ENCODE measurements at places on chromosomes 2 and 18.

GRCh38 chr2:621303-622099 is 55.7 kb downstream of the TMEM18 start:
- DNase-seq: no peak

DNA sequence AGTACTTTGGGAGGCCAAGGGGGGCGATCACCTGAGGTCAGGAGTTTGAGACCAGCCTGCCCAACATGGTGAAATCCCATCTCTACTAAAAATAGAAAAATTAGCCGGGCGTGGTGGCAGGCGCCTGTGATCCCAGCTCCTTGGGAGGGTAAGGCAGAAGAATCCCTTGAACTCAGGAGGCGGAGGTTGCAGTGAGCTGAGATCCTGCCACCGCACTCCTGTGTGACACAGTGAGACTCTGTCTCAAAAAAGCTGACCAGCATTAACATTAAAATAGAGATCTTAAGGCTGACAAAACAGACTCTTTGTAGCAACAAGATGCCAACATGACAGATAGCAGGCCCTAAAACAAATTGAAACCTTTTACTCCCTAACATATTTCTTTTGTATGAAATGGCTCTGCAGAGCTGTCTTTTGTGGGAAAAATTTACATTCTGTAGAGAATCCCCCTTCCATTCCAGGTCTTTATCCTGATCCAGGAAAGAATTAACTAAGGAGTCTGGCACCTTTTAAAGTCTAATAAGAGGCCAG is 213.9 kb downstream of the RAB3GAP1 start:
- DNase-seq: no peak

- no peak for DNase-seq
Measured at GRCh38 chr18:22302144-22302543, 115.6 kb downstream of the CTAGE1 start.

DNA sequence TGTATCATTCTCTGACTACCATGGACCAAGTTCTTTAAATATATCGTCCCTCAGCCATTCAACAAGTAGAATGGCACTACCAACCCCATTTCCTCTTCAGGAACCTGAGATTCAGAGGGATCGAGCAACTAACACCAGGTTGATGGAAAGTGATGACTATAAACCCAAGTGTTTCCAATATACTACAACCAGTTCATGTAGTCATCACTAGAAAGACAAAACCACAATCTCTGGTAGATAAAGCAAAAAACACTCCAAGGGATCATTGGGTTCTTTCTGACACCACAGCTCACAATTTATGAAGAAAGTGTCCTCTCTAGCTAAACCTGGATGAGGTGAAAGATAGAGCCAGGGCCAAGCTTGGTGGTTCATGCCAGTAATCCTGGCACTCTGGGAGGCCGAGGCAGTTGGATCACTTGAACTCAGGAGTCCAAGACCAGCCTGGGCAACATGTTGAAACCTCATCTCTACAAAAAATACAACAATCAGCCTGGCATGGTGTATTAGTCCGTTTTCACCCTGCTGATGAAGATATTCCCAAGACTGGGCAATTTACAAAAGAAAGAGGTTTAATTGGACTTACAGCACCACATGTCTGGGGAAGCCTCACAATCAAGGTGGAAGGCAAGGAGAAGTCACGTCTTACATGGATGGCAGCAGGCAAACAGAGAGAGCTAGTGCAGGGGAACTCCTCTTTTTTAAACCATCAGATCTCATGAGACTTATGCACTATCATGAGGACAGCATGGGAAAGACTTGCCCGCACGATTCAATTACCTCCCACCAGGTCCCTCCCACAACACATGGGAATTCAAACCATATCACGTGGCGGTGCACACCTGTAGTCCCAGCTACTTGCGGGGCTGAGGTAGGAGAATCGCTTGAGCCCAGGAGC is 2.2 kb downstream of the CD226 start:
- no peak for DNase-seq

DNA sequence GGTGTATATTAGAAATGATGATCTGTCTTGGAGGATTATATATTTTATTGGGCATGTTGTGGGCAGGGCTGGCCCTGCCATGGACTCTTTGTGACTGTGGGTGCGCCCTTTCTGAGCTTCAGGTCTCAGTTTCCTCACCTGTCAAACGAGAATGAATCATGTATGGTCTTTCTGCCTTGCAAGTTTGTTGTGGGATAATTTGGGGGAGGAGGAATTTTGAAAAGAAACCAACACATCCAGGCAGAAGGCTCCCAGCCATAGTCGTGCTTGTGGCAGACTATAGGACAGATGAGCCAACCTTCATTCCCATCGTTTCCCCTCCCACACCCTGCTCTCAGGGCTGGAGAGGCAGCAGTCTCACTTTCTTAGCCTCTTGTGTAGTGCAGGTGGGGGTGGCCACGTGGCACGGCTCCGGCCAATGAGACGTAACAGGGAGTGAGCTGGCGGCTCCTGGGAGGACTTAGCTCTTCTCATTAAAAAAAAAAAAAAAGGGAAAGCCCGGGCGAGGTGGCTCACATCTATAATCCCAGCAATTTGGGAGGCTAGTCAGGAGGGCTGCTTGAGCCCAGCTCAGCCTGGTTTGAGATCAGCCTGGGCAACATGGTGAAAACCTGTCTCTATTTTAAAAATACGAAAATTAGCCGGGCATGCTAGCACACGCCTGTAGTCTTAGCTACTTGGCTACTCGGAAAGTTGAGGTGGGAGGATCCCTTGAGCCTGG is 63.1 kb downstream of the RHOB start:
- DNase-seq: peak; percentile 83

DNA sequence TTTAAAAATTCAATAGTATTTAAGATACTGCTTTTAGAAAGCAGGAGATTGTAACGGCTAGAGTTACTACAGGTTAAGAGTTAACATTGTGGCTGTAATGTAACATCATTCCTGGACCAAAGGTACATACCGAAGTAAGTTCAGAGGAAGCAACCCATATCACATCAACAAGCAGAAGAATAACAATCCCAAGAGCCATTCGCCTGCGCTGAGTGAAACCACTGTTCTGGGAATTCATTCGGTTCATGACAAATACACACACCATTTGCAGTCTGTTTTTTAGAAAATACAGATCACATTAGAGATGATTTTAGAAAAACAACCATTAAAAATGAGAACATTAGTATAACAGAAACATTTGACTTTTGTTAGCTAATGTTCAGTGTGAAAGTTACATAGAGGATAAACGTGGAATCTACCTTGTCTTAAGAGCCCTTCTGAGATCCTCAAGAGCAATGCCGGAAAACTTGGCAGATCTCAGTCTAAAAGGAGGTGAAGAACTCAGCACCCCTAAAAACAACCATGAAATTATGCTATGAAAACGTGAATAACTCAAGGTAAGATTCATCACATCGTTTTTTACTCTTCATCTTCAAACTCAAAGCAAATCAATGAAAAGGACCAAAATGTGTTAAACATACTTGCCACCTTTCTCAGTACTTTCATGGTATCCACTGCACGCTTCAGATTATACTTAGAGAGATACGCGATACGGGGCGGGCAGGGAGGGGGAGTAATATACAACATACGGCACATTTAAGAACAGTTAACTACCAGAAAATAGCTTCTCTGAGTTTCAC is 1.2 kb downstream of the SLC35F5 start:
- DNase-seq: no peak

GRCh38 chr2:216773072-216773471 is 77.7 kb upstream of the IGFBP5 start:
- DNase-seq: no peak

DNA sequence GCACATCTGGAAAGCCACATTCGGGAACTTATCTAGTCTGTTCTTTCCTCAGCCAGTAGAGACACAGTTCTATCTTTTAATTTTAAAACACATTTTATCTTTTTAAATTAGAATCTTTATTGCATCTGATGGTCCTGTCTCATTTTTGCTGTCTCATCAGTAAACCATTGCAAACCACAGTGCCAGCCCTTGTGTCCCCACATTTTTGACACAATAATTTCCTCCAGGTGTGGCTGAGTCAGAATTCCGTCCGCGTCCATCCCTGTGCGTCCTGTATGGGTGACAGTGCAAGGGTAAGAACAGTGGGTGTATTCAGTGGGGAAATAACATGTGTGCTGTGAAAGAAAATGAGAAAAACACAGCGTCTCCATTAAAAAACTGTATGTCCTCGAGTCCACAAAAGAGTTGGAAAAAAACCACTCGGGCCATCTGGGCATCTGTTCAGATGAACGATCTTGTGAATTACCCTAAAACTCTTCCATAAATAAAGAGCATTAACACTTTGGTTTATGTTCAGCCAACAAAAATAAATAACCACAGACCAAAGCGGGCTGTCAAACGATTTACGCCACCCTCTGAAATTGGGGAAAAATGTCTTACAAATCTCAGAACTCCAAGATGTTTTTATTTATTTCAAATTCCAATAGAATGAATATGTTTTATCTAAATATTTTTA is 137.3 kb downstream of the ZNF516 start:
- no peak for DNase-seq

GRCh38 chr2:208175840-208176153 is 12.4 kb upstream of the CRYGA start:
- no peak for DNase-seq

DNA sequence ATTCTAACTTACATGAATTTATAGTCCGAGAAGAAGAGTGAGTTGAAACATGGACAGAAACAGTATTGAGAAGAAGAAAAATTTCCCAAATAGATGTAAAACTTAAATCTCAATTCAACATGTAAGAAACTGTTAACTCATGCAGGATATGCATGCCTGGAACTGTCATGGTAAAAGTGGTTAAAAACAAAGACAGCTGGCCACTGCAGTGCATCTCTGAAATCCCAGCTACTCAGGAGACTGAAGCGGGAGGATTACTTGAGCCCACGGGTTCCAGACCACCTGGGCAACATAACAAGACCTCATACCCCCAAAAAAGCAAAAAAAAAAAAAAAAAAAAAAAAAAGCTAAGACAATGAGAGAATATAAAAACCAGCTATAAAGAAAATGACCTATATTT is 93.0 kb upstream of the TTC27 start:
- DNase-seq: no peak

DNA sequence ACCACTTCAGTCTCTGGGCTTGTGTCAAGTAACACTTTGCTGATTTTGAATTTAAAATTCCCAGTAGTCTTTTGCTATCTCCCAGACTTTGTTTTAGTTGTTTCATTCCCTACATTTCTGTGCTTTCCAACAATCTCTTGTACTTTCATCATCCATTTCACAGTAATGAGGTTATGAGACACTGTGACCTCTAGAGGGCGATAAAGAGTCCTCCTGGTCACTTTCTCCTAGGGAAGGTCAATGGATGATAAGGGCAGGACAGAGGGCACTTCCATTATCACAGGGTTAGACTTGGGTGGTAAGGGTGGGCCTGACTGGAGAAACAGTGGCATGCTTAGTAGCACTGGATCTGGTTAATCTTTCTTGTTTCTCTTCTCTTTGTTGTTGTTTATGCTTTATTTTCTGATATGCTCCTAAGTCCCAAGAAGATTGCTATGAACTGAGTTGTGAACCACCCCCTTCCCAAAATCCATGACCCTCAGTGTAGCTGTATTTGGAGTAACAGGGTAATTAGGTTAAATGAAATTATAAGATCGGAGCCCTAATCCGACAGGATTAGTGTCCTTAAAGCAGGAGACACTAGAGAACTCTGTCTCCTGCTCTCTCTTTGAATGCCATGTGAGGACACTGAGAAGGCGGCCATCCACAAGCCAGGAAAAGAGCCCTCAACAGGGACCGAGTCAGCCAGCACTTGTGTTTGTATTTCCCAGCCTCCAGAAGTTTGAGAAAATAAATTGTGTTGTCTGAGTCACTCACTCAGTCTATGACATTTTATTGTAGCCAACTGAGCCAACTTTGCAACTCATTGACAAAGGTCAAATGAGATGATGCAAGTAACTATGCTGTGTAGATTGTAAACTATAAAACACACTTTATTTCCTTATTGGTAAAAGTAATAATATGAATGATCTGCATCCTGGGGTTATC is 779.2 kb downstream of the CNTNAP5 start:
- DNase-seq: no peak
